Hepatic stellate cell (primary cell): ENCODE measurements at places on chromosomes 3 and 15.

DNA sequence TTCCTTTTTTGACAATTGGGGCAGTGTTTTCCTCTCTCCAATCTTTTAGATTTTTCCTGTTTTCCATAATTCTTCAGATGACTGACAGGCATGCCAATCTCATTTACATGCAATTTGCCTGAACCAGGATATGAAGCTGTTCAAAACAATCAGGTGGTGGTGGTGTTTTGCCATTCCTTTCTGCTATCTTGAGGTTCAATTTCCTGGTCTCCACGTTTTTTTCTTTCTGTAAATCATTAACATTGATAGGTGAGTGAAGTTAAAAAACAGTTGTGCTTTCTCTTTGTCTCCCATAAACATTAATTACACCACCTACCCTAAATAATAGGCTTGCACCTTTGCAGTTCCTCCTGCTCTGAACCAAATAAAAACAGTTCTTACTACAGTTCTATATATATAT, 49.1 kb downstream of the C2CD4A start:
- no peak for DNase-seq

DNA sequence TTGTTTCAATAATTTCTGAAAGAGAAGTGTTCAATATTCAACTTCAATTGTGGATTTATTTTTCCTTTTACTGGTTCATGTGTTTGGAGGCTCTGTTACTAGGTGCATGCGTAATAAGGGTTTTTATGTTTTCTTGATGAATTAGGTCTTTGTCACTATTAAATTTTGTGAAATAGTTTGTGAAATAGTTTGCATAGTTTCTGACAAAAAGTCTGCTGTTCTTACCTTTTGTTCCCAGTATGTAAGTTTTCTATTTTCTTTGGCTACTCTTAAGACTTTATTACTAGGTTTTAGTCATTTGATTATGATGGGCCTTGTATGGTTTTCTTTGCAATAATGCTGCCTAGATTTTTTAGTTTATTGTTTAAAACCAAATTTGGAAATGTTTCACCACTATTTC, 38.0 kb downstream of the MEF2A start:
- no peak for DNase-seq

DNA sequence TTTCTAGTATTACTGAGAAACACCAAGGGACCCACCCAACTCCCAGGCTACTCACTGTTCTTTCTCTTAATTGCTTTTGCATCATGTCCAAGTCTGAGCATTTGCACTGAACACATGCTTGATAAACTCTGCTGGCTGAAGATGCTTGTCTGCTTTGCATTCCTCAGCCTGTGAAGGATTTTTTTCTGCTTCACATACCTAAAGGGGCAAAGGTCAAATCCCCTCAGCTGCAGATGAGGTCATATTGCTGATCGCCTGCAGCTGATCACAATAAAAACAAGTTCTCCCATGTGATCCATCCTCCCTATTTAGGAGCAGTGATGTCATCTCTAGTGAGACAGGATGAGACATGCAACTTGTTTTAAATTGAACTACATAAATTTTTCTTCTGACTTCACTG, 84.6 kb upstream of the DCBLD2 start:
- DNase-seq = peak; percentile 34

DNA sequence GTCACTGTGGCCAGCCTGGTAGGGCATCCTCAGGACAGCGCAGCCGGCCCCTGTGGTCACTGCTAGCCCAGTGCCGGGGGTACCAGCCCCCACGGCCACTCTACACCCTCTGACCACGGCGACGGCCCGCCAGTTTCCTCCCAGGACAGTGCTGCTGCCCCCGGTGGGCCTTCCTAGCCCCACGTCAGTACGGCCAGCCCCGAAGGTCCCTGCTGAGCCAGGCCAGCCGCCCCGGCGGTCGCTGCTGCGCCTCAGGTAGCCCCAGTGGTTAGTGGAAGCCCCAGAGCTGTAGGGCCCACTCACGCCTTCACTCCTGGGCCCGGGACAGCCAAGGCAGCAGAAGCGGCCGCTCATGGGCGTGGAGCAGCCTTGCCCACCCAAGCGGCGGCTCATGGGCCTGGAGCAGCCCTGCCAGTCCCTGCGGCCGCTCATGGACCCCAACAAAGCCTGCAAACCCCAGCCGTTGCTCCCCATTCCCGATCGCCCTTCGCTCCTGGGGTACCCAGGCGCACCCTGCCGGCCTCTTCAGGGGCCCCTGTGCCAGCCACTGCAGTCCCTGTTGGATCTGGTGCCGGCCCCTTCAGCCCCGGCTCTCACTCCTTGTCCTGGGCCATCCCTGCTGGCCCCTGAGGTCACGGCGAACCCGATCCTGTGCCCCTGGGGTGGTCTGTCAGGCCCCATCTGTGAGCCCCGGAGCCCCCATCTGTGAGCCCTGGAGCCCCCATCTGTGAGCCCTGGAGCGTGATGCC, 9.5 kb upstream of the ROPN1B start:
- no peak for DNase-seq

DNA sequence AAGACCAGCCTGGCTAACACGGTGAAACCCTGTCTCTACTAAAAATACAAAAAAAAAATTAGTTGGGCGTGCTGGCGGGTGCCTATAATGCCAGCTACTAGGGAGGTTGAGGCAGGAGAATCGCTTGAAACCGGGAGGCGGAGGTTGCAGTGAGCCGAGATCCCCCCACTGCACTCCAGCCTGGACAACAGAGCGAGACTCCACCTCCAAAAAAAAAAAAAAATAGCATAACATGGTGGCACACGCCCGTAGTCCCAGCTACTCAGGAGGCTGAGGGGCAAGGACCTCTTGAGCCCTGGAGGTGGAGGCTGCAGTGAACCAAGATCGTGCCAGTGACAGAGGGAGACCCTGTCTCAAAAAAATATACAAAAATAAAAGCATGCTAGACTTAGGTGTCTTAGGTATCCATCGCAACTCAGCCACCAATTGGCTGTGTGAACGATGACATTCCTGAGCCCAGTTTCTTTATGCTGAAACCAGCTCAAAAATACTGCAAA, 6.2 kb downstream of the PLCH1 start:
- DNase-seq = no peak

- no peak for DNase-seq
Measured at GRCh38 chr3:14771593-14772497, 46.9 kb upstream of the FGD5 start.

GRCh38 chr15:41235929-41236328, 4.9 kb downstream of the CHP1 start:
- no peak for DNase-seq

- DNase-seq = no peak
Measured at GRCh38 chr15:92107510-92107909, 254.0 kb downstream of the SLCO3A1 start.

DNA sequence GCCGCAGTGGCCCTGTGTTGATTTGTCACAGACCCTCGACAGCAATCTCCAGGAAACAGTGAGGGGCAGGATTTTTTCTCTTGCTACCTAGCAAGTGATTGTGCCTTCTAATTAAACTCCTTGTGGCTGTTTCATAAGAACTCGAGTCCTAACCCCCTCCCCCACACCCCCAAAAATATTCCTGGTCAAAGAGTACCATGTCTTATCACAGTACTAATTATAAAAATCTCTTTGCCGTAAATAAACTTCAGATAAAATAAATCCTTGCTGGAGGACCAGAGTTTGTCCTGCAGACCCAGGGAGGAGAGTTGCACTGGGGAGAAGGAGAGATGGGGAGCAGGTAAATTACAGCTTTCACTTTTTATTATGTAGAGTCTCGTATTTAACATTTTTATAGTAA, 64.3 kb downstream of the FAM174B start:
- no peak for DNase-seq
